ENCODE measurements at places on chromosomes 12 and 14.

DNA sequence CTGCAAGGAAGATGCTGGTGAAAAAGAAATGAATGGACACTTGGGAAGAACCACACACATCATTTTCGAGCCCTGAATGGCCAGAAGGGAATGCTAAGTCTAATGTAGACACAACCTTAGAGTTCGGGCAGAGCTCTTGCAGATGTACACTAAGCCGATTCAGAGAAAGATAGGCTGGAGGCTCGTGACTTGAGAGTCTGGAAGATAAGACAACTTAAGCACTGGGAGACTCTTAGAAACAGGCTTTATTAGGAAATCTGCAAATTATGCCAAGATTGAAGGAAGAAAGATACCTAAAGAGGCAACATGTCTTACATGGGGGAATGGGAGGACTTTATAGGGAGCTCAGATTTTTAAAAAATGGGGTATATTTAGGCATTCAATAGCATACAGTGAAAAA lies 13.5 kb downstream of the TBPL2 start:
- no peak for DNase-seq

- no peak for DNase-seq
These were observed 69.1 kb upstream of the C12orf71 start for GRCh38 chr12:27151479-27151878.

DNA sequence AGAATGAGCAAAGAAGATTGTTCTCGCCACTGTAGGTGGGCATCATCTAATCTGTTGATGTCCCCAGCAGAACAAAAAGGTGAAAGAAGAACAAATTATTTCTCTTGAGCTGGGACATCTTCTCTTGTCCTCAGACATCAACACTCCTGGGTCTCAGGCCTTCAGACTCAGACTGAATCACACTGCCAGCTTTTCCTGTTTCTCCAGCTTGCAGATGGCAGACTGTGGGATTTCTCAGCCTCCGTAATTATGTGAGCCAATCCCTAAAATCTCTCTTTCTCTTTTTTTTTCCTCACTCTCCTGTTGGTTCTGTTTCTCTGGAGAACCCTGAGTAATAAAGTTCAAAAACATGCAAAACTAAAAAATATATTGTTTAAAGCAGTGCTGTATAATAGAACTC lies 3.7 kb upstream of the TMPRSS12 start:
- DNase-seq, result no peak

- no peak for DNase-seq
These were observed 16.1 kb downstream of the TAMALIN start for GRCh38 chr12:52022841-52023181.

DNA sequence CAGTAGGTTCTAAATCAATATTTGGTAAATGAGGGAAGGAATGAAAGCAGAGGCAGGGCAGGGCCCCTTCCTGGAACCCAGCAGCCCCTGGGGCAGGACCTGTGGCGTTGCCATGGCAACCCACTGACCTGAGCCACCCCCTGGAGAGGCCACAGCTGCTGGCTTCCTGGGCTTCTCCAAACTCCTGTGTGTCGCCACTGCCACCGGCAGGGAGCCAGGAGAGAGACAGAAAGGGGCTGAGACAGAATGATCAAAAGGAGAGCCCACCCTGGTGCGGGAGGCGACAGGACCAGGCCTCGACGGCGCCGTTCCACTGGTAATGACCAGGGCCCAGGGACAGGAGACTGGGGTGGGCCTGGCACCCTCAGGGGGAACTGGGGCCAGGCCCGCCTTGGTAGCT lies 18.2 kb downstream of the RFX4 start:
- no peak for DNase-seq

GRCh38 chr12:119288576-119288975 lies 46.0 kb upstream of the CCDC60 start:
- no peak for DNase-seq

DNA sequence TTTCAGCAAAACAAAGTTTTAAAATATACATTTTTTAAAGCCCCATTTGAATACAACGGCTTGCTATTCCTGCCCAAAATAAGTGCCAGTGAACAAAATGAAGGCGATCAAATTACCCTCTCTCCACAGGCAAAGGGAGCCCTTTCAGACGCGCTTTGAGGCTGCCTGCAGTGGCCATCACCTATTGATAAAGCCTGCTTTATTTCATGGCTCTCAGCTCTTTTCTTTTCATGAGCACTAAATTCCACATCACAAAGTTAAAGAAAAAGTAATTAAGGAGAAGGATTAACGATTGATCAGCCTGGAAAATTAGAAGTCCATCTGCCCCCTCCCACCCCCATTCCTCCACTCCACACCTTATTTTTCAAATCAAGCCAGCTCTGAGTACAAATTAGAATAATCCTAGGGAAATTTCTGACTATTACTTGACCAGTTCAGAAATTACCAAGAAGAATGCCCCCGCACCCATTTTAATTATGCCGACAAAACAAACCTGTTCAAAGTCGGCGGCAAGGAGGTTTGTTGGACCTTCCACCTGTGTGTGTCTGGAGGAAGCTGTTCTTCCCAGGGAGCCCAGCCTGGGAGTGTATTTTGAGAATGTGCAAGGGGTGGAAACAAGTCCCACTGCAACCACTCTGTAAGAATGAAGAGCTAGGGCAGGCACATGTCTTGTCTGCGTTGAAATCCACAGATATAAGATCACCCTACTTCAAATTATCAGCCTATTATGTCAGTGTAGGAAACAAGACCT lies 64.2 kb upstream of the RIC8B start:
- DNase-seq, result no peak

GRCh38 chr12:57603815-57604453 lies 690 bp upstream of the DTX3 start:
- DNase-seq, result no peak

DNA sequence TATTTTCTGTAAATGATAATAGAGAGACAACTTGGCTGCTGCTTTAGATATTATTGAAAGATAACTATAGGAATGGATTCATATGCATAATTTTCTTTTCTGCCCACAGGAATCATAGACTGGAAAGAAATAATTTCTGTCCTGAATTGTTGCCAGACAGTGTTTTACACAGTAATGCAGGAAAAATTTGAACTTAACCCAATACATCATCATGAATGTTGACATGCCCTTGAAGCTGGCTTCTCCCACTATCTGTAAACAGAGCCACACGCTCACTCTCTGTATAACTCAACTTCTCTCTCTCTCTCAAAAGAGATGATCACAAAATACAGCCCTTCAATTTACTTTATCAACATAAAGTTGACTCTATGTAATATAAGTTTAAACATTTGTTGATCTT lies 56.6 kb downstream of the PAX9 start:
- no peak for DNase-seq

GRCh38 chr12:51653431-51653830 lies 62.4 kb downstream of the SCN8A start:
- DNase-seq, result no peak

- DNase-seq, result no peak
These were observed 2.6 kb downstream of the MYF6 start for GRCh38 chr12:80709811-80710726.
